Right cardiac atrium (tissue), 5 donors: ENCODE measurements at places on chromosomes 12 and 14.

- no peak for DNase-seq
Measured at GRCh38 chr12:71183846-71184245, 26.0 kb upstream of the TSPAN8 start.

- DNase-seq = no peak
Measured at GRCh38 chr12:48340943-48341342, 9.8 kb downstream of the ZNF641 start.

- DNase-seq = no peak
Measured at GRCh38 chr12:16407346-16407745, 59.9 kb downstream of the MGST1 start.

GRCh38 chr12:105443802-105444652, 113.5 kb downstream of the C12orf75 start:
- DNase-seq = no peak

DNA sequence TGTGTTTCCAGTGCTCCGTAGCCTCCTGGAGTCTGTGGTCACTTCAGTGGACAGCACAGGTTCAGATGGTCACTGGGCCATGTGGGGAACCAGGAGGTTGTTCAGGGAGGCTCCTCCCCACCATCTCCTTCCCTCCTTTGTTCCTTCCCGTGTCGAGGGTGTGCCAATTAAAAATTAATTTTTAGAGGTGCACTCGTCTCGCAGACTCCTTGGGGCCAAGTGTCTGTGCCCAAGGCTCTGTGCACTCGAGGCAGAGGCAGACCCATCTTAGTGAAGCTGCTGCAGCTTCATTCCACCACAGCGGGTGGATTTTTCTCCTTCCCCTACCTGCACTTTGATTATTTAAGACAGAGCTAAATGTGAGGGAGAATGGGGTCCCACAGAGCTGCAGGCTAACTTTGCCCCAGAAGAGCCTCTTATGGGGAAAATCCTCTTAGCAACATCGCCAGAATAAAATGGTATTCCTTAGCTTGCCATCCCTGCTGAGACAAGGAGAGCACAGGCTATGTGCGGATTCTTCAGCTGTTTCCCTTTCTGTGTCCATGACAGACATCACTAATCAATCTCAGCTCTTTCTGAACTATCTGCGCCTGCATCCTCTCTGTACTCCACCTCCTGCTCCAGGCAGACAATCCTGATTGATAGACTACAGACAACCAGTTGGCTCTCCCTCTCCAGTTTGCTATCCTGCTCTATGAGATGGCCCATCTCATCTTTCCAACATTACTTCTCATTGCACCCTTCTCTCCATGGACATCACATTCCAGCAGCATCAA, 159.5 kb downstream of the VRK1 start:
- DNase-seq = no peak

DNA sequence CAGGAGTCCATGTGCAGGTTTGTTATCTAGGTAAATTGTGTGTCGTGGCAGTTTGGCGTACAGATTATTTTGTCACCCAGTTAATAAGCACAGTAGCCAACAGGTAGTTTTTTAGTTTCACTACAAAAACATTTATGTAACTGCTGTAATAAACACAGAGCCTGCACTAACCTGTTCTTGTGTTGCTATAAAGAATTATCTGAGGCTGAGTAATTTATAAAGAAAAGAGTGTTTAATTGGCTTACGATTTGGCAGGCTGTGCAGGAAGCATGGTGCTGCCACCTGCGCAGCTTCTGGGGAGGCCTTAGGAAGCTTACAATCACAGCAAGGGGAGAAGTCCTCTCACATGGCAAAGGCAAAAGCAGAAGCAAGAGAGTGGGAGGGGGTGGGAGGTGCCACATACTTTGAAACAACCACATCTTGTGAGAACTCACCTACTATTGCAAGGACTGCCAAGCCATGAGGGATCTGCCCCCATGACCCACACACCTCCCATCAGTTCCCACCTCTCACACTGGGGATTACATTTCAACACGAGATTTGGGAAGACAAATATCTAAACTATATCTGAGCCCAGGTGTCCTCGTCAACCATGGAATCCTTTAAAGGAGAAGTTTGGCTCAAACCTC, 266.4 kb upstream of the GRIP1 start:
- DNase-seq = no peak

- no peak for DNase-seq
Measured at GRCh38 chr12:56644654-56645053, 1.1 kb downstream of the ATP5F1B start.

DNA sequence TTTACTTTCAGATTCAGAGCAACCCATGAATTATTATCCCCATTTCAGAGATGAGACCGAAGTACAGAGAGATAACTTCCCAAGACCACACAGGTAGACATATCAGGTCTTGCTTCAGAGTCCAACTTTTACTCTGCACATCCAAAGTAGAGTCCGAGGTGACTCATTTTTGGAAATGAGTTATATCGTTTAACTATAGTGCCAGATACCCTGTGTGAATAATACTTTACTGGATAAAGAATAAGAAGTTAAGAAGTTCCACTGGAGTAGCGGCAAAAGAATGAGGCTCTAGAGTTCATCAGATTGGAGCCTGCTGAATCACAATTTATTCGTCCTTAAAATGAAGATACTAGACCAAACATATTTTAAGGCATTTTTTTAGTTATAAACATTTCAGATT, 124.7 kb downstream of the EPS8 start:
- DNase-seq = no peak

- no peak for DNase-seq
Measured at GRCh38 chr12:123227581-123228258, 5.2 kb downstream of the MPHOSPH9 start.

- DNase-seq = no peak
Measured at GRCh38 chr14:22168092-22168955, 420.7 kb downstream of the DAD1 start.

DNA sequence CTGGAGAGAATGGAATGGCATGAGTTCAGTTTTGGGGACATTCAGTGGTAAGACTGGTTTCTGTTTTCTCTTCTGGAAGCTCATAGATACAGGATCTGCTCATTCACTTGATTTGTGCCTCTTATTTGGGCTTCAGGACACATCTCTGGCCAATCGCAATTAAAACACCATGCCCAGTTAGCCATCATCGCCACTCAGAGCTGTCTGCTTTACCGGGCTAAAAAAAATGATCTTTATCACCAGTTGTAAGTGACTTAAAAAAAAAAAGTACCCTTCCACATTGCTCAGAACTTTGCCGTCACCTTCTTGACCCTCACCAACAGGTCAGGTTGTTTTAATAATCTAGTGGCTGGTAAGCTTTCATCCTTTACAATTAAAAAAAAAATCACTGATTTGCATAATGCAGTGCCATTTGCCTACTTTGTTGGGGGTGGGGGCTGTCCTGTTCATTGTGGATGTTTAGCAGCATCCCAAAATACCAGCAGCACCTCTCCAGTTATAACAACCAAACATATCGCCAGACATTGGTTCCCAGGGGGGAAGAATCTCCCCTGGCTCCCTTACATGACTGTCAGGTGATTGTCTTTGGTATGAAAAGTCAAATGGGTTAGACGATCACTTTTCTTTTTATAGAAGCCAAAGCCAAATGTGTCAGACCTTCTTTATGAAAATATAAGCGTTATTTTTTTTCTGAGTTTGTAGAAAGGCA, 150.1 kb downstream of the PRKCH start:
- no peak for DNase-seq

DNA sequence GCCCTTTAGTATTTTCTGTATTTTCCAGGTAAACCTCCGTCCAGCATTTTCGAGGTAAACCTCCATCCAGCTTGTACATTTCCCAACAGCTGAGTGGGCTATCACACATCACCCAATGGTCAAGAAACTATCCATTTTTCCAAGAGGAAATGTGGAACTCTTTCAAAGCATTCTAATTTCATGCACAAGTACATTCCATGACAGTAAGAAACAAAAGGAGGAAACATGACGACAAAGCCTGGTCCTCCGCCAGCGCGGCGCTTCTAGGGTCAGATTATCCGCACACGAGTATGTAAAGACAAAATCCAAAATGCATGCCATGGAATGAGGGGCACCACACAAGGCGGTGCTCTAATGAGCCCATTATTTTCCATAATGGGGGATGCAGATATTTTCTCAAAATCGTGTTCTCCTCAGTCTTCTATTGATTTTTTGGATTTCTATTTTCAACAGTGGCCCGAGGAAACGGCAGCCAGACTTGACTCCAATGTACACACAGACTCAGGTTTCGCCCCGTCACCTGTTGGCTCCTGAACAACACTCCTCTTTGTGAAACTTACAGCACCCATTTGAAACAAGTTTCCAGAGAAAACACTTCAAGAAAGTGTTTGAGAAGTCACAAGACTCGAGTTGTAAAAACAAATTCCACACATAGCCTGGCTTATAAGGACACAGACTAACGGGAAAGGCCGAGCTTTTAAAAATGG, 107.4 kb downstream of the PRICKLE1 start:
- DNase-seq = peak; percentile 73

DNA sequence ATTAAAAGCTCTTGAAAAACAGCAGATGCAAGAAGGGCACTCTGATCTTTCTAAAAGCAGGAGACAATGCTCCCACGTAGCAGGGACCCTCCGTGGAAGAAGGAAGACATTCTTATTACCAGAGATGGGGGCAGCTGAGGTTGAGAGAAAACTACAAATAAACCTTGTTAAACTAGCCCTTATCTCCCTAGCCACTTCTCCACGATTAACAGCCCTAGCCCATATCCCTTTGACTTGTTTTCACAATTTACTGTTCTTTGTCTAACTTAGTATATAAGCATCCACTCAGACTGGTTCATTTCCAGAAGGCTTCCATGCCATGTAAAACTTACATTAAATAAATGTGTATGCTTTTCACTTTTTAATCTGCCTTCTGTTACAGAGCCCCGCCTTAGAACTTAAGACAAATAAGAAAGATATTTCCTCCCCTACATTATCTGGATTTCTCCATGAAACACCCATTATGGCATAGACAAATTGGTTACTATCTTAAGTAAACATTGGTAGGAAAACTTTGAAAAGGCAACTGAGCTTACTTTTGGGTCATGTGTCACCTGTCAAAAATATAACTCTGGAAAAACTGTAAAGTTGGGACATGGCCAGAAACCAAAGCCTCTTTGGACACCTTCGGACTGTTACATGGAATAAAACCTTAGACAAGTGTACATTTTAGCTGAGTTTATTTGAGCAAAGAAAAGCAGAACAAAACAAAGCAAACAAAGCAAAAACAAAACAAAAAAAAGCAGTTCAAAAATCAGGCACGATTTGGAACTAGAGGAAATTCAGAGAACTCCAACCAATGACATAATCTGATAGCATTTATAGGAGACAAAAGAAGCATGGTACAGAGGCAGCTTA, 4.9 kb upstream of the RNASE1 start:
- no peak for DNase-seq

GRCh38 chr12:47082796-47083621, 3.2 kb upstream of the AMIGO2 start:
- DNase-seq = no peak

GRCh38 chr14:22084393-22085281, 411.0 kb upstream of the OR4E1 start:
- DNase-seq = no peak

GRCh38 chr14:95679998-95680735, 6.1 kb upstream of the TCL1B start:
- no peak for DNase-seq

DNA sequence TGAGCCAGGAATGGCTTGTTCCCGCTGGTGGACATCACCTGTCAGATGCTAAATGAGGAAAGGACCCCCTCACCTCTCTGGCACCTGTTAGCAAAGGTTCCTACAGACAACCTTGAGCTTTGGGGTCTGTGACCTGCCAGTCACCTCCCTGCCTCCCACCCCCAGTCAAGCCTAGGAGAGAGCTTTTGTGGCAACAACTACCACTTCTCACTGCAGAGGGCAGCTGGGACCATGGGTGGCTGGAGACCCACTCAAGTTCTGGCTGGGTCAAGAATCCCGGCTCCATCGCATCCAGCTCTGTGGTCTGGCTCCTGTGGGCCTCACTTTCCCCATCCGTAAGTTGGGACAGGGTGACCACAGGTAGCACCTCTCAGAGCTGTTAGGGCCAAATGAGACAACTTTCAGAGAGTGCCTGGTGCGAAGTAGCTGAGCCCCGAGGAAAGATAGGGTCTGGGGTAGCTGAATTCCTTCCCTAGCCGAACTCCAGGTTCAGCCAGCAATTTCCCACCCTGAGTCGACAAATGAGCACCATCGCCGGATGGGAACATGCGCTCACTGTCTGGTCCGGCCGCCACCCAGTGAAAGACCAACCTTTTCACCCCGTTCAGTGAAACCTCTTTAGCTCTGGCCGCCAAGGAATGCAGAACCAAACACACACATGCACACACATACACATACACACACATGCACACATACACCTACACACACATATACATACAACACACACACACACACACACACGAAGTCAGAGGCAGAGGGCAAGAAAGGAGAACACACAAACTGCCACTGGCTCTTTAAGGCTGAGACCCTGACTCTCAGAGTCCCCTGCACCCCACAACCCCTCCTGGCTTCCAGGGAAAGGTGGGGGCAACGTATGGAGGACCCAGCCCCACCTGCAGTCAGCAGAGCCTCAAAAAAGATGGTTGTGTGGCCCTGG, 1.9 kb downstream of the TMEM119 start:
- no peak for DNase-seq

- no peak for DNase-seq
Measured at GRCh38 chr12:6390084-6390799, 6.3 kb downstream of the LTBR start.

DNA sequence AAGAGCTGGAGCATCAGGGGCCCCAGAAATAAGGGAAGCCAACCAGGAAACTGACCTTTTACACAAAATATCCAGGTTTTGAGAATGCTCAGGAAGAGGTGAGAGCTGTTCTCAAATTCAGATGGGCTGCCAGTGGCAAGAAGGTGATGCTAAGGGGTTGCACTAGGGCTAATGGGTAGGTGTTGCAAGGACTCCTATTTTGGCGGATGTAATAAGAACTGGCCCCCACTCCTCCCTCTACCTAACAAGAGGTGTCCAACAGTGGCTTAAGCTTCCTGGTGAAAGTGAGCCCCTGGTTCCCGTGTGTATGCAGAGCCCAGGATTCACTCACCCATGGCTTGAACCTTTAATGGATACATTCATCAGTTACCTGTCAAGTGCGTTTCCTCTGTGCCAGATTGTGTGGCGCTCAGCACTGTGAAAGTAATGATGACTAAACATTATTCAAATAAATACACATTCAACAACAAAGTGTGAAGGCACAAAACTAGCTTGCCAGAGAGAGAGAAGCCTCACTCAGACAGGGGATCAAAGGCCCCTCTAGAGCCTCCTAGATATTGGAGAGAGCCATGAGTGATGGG, 705 bp upstream of the CHGA start:
- DNase-seq = no peak

DNA sequence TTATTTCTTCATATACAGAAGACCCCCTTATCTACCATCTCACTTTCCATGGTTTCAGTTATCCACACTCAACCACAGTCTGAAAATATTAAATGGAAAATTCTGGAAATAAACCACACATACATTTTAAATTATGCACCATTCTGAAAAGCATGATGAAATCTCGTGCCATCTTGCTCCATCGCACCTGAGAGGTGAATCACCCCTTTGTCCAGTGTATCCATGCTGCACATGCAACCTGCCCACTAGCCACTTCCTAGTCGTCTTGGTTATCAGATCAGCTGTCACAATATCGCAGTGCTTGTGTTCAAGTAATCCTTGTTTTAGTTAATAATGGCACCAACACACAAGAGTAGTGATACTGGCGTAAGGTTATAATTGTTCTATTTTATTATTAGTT, 145.7 kb downstream of the C12orf42 start:
- DNase-seq = no peak
